ENCODE measurements at places on chromosomes 4 and X.
A peak's percentile ranks its signal among the peaks of the same experiment; 100 is the strongest.

DNA sequence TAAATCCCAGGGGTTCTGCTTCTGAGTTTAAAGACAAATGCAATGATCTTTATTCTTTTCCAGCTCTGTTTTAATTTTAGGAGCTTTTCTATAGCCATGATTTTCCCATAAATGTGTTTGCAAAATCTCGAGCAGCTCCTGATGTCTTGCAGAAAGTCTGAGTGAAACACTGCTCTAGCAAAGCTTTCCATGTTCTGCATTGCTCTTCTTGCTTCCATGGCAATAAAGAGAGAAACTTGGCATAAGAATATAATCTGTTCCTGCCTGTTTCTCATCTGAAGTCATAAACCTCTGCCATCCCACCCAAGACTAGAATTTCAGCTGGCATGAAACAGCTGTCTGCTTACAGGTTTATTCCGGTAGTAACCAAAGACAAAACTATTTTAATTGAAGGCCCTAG is 254.5 kb downstream of the SPRY1 start:
- DNase-seq, result no peak

DNA sequence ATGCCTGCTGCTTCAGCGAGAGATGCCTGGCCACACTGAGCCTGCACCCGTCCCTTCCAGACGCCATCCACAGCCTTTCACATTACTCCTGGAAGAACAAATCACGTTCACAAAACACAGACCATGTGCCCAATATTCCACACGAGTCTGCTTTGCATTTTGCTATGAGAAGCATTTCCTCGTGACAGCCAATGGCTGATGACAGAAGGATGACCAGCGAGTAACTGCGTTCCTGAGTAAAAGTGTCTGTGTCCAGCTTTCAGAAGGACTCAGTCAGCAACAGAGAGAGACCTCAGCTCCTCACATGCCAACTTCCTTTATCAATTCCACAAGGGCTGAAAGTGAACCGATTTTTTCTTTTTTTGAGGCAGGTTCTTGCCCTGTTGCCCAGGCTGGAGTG is 19.5 kb downstream of the NAT8L start:
- no peak for DNase-seq

DNA sequence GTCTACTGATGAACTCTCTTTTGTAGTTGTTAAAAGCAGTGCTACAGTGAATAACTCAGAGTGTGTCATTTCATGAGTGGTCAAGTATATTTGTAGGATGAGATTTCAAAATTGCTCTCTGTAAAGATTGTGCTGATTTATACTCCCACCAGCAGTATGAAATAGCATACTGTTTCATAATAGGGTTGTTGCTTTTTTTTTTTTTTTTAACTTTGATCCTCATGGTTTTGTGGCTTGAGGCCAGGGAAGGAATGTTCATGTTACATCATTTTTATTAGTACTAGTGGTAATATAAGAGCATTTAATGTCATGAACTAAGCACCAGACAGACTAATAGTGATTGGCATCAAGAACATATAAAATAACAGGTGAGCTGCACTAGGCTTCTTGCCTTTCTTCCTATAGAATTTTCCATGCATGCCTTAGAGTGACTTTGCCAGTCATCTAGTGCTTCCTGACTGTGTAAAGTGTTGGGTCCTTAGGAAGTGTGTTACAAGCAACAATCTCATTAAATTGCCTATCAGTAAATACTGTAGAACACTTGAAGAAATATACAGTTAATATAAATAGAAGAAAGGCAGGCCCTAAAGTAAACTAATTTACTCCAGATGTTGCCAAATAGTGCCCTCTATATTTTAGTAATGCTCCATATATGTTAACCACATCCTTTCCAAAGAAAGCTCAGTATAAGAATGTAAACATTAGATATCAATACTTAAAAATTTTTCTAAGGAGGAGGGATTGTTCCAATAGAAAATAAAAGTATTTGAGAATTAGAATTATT is 38.6 kb upstream of the MSMO1 start:
- DNase-seq, result peak; percentile 81

GRCh38 chrX:101550751-101551379 is 518 bp downstream of the ARMCX1 start:
- peak; percentile 48 for DNase-seq

GRCh38 chr4:76457885-76458284 is 22.9 kb downstream of the SHROOM3 start:
- peak; percentile 18 for DNase-seq

DNA sequence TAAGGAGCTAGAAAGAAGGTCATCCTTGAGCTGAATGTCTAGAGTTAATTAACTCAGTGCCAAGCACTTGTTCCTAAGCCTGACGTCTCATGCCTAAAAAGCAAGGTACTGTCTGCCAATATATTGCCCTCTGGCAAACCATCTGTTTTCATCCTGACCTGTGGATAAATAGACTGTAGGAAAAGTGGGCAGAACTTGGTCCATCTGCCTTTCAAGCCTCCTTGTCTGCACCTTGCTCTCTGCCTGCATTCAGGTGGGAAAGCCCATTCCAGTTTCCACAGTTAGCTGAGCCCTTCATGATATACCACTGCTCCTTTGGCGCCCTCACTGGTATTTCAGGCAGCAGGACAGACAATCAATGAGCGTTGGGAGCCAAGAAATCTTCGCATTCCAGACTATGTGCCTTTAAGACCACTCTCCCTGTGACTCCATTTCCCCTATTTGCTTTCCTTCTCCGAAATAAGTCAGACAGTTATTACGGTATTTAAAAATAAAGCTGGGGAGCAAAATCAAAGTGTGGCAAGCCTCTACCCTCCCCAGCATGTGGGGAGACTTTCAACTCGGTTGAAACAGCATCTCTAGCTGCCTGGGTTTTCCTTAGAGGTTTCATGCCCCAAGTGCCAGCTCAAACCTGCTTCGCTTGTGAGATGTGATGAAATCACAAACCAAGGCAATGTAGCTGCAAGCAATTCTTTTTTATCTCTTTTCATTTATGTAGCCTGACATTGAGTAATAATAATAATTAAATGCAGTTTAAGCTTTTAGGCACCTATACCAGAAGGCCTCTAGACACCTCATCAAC is 2.5 kb upstream of the CCDC149 start:
- no peak for DNase-seq

- DNase-seq, result no peak
Observed at GRCh38 chr4:1137850-1138249, 24.5 kb upstream of the RNF212 start.

- DNase-seq, result no peak
Observed at GRCh38 chr4:3834186-3834662, 68.0 kb downstream of the ADRA2C start.

DNA sequence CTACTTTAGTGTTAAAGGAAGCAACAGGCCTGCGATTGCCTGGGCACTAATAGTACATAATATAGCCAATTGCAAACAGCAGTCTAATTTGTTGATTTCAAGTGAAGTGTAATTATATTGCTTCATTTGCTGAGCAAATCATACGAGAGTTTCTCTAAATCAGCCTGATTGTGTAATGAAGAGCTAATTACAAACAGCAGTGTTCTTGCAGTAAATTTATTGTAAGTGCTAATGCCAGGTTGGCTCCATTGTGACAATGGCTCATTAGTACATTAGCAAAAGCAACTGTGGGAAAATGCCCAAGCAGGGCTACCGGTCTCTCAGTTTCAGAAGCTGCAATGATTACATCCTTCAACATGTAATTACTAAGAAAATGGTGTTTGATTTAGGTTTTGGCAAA is 591.5 kb downstream of the GALNTL6 start:
- no peak for DNase-seq

DNA sequence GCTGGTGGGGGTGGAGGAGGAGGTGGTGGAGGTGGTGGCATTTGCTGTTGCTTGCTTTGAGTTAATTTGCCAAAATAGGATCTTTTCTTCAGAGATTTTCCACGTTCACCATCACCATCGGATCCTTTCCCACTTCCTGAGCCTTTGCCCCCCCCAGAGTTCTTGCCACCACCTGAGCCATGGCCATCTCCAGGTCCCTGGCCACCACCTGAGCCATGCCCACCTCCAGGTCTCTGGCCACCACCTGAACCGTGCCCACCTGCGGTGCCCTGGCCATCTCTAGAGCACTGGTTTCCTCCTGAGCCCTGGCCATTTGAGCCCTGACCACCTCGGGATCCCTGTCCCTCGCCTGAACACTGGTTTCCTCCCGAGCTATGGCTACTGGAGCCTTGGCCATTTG is 1.9 kb downstream of the IRS4 start:
- DNase-seq, result no peak

- no peak for DNase-seq
Observed at GRCh38 chr4:76498550-76498949, 63.5 kb downstream of the SHROOM3 start.

- DNase-seq, result peak; percentile 42
Observed at GRCh38 chrX:31555506-31555905, 483.7 kb upstream of the FTHL17 start.

DNA sequence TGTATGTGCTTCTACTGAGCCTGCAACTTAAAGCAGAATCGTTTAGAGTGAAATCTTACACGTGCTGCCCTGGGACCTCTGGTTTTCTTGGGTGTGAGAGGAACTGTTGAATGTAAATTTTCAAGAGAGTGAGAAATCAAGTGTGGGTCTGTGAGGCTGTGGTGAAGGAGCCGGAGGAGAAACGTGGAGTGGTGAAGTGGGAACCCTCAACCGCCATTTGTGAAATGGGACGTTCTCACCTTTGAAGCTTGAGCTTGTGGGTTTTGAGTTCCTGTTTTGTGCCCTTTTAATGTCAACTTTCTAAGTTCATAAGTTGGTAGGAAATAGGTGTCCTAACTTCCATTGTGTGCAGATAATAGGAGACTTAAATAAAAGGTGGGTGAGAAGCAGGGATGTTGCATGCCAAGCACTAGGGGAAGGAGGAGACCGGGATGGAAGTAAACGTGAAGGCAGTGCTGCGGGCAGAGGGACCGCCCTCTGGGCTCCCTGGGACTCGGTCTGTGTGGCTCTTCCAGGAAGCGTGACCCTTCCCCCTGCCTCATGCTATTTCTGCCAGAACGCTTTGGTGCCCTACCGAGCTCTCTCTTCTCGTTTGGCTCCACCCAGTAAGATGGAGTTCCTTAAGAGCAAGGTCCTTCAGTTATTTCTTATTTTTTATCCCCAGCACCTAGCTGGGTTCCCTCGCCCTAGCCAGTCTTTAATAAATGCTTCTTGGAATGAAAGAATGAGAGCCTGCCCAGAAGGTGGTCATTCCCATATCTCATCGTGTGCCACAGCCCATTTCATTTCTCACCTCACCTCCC is 56.0 kb downstream of the TMEM131L start:
- no peak for DNase-seq

GRCh38 chr4:123064390-123064789 is 142.0 kb upstream of the NUDT6 start:
- DNase-seq, result peak; percentile 12

DNA sequence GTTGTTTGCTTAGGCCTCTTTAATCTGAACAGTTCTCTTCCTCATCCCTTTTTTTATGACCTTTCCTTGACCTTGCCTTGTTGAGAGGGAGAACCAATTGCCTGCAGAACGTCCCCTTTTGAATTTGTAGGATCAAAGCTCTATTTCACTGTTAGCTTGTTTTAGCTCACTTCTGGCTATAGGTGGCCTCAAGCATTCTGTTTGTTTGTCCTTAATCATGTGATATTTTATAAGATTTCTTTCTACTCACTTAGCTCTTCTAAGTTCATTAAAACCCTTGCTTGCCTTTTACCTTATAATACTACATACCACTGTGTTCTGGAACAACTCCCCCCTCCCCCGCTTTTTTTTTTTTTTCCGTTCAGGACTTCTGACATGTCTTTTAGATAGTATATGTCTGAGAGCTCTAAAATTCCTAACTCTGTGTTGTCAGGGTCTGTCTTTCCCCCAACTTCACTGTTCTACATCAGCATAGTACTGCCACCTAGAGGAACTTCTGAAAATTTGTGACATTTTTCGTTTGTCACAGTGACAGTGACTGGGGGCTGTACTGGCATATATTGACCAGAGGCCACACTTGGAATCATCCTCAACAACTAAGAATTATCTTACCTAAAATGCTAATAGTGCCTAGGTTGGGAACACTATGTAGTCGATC is 128.5 kb downstream of the LARP7 start:
- peak; percentile 8 for DNase-seq

GRCh38 chrX:154750301-154751202 is at the start of gene GAB3:
Gene GAB3, minus strand, starts transcription at chrX:154751077. Its CDS starts 52 bp downstream, at chrX:154751025.
- no peak for DNase-seq

- DNase-seq, result no peak
Observed at GRCh38 chrX:77597511-77597910, 150.3 kb downstream of the FGF16 start.

- DNase-seq, result no peak
Observed at GRCh38 chrX:14997271-14997670, 124.0 kb downstream of the MOSPD2 start.

DNA sequence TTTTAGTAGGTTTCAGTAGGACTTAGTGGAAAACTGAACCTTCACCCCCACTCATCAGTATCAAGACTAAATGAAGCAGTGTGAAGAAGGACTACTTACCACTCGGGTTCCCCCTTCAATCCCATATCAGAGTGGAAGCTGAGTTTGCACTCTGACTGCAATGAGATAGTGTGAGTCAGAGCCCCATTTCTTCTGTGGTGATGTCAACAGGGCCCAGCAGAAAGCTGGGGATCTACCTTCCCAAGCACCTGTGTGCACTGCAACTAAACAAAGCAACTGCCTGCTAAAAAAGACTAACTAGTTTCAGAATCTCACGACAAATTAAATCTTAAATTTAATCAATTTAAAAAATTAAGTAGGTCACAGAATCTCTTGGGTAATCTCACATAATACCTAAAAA is 1837.0 kb upstream of the PCDH7 start:
- no peak for DNase-seq

DNA sequence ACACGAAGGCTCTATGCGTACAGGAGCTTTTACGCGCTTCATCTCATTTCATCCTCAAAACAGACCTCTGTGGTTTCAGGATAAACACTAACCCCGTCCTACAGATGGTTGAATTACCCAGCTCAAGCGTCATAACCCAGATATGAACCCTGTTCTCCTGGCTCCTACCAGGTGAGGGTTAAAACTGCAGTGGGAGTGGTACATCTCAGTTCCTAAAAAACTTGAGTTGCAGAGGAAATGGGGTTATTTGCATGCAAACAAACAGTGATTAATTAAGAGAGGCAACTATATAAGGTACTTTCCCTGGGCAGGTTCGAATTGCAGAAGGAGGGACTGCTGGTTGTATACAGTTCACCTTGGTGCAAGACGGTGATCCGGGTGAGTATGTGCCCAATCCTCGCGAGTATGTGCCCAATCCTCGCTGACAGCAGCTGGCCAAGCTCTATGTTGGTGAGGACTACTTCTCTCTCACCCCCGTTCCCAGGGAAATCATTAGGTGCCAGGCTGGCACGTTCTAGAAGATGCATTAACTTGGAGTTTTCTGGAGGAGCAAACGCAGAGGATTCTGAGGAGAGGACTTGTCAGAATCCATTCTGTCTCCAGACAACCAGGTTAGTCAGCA is 72.6 kb downstream of the FHDC1 start:
- DNase-seq, result no peak

GRCh38 chrX:111447298-111447697 is 35.3 kb upstream of the DCX start:
- no peak for DNase-seq

DNA sequence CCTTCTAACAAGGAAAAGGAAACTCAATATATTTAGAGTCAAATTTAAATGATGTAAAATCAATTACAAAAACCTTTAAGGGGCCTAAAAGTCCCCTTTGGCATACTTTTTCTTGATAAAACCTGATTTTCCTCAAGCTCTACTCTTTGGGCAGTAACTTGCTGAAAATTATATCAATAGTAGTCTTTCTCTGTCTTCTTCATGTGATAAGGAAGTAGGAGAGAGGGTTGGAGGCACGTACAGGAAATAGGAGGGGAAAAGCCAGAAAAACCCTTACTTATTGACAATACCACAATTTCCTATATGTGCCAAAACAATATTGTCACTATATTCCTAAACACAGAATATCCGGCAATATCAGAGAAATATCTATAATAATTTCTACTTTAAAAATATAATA is 9.6 kb downstream of the RHOH start:
- no peak for DNase-seq

- no peak for DNase-seq
Observed at GRCh38 chr4:1882850-1883271, 11.7 kb downstream of the NSD2 start.
